ENCODE measurements at places on chromosomes 12 and 14. TPM values are rescaled to one million over a fixed set of nuclear protein-coding genes. Genes with fewer than 3 reads are reported as not detected.

The MYH7 gene
- total RNA-seq, result 0.09 TPM

- DNase-seq, result peak; percentile 47
- no peaks in the 10 kb centered on the region for H3K36me3 ChIP-seq
- peak overlapping the region; percentile 74 for H3K4me3 ChIP-seq
Measured at GRCh38 chr14:59463787-59464485, 1.2 kb downstream of the GPR135 start.

DNA sequence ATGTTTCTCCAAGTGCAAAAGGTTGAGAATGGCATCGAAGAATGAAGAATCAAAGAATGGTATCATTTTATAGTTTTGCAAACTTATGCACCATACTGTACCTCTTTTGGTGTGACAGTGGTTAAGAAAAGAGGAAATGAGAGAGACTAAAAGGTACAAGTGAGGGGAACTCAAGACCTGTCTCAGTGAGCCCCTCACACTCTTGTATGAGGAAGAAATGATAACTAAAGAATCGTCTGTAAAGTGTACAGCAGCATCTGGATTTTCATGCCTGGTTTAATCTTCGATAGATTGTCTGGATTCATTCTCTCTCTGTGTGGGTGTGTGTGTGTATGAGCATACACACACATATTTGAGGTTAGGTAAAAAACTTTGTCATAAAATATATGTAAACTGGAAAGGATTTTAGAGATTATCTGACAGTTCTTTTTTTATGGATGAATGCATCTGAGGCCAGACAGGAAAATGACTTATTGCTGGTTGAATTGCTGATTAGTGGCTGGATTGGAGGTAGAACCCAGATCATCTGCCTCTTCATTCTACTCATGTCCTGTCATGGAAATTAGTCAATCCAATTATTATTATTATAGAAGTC lies 16.0 kb upstream of the SLC38A2 start:
- H3K4me1 ChIP-seq, result peaks cover 69% of the 10 kb centered on the region
- no peak for DNase-seq
- H3K36me3 ChIP-seq, result no peaks in the 10 kb centered on the region
- no peaks in the 10 kb centered on the region for H3K27me3 ChIP-seq
- no peak overlapping the region for H3K4me3 ChIP-seq
- H3K27ac ChIP-seq, result peak overlapping the region; percentile 66

DNA sequence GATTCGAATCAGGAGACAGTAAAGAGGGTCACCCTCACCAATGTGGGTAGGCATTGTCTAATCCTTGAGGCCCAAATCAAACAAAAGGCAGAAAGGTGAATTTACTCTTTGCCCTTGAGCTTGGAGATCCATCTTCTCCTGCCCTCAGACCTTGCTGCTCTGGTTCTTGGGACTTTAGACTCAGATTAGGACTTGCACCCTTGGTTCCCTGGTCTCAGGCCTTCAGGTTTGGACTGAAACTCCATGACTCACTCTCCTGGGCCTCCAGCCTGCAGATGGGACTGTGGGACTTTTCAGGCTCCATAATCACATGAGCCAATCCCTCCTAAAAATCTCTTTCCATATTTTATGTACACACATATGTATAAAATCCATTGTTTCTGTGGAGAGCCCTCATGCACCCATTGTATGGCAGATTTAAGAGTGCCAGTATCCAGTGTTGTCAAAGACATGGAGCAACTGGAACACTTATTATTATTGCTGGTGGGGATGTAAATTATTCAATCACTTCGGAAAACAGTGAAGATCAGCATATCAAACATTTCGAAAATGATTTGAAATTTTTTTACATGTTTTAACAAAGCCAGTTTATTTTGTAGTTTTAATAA lies 48.7 kb downstream of the EID3 start:
- no peaks in the 10 kb centered on the region for H3K27me3 ChIP-seq
- peaks cover 68% of the 10 kb centered on the region for H3K36me3 ChIP-seq
- H3K4me3 ChIP-seq, result no peak overlapping the region
- H3K27ac ChIP-seq, result no peak overlapping the region

GRCh38 chr12:3630111-3630510 lies 122.8 kb downstream of the CRACR2A start:
- H3K36me3 ChIP-seq, result no peaks in the 10 kb centered on the region
- no peaks in the 10 kb centered on the region for H3K4me1 ChIP-seq
- no peak overlapping the region for H3K27ac ChIP-seq
- no peak for DNase-seq

DNA sequence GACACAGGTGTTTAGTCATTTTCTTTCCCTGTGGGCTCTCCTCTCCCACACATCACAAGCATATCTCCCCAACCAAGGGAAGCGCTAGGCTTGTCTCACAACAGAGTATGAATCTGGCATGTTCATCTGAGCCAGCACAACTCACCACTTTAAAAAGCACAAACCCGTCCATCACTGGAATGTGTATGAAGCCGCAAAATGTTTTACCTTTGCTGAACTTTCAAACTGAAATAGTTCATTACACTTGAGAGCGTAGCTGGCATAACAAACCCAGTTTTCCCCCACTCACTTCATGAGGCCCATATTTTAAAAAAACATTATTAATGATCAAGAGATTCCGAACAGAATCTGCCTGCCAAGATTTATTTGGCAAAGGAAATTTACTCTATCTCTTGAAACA lies 15.8 kb downstream of the NID2 start:
- no peak for DNase-seq
- H3K4me3 ChIP-seq, result no peak overlapping the region
- H3K27ac ChIP-seq, result peak overlapping the region; percentile 14
- H3K4me1 ChIP-seq, result peaks cover 8% of the 10 kb centered on the region

DNA sequence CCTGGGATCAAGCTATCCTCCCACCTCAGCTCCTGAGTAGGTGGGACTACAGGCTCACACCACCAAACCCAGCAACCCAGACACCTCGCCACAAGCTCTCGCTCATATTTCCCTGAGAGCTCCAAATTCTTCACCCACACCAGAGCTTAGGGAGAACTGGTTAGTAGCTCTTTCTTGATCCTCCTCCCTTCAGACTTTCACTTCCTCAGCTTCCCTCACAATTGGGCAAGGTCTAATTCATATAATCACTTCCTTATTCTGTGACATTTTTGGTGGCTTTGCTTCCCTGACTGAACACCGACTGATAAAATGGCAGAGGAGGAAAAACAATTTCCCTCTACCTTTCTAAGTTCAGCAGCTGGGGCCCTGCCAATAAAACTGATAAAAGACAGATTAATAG lies 88.5 kb downstream of the GXYLT1 start:
- no peak overlapping the region for H3K4me3 ChIP-seq

GRCh38 chr12:38728894-38729293 lies 176.5 kb downstream of the CPNE8 start:
- DNase-seq, result no peak
- H3K4me3 ChIP-seq, result no peak overlapping the region
- H3K4me1 ChIP-seq, result no peaks in the 10 kb centered on the region
- H3K36me3 ChIP-seq, result no peaks in the 10 kb centered on the region
- no peak overlapping the region for H3K27ac ChIP-seq

DNA sequence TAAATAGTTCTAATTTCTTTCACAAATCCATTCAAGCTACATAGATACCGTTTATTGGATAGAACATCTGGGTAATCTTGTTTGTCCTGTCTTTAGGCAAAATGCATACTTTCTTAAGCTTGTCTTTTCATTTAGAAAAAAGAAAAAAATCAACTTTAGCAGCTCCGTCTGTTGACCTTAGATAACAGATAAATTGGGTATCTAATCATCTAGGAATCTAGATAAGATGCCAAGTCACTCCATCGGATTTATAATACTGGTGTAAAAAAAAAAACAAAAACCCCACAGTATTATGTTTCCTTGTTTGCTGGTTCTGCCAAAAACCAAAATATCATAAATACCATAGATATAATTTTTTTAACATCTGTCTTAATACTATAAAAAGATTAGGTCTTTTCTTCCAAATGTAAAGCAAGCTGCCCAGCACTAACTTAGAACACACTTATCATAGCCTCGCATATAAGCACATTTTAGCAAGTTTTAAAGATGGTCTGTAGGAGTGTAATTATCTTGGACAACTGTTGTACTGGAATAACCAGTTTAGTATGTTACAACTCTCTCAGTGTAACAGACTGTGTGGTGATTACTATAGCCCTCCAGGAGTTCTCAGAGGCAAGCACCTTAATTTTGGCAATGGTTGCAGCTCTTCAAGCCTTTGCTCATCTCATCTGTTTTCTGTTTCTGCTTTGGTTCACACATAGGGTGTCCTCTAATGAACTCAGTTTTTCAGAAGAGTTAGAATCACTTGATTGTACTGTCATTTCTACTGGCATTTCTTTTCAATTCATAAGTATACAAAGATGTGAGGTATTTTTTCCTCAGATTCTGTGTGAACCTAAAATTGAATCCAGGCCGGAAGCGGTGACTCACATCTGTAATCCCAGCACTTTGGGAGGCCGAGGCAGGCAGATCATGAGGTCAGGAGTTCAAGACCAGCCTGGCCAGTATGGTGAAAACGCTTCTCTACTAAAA lies 83.1 kb downstream of the ANO6 start:
- H3K4me3 ChIP-seq, result no peak overlapping the region
- H3K36me3 ChIP-seq, result no peaks in the 10 kb centered on the region
- peaks cover 24% of the 10 kb centered on the region for H3K4me1 ChIP-seq
- DNase-seq, result no peak
- peak overlapping the region; percentile 37 for H3K27ac ChIP-seq
